Cardiac septum (tissue), 1 donor: ENCODE measurements at places on chromosomes 3 and 15.

DNA sequence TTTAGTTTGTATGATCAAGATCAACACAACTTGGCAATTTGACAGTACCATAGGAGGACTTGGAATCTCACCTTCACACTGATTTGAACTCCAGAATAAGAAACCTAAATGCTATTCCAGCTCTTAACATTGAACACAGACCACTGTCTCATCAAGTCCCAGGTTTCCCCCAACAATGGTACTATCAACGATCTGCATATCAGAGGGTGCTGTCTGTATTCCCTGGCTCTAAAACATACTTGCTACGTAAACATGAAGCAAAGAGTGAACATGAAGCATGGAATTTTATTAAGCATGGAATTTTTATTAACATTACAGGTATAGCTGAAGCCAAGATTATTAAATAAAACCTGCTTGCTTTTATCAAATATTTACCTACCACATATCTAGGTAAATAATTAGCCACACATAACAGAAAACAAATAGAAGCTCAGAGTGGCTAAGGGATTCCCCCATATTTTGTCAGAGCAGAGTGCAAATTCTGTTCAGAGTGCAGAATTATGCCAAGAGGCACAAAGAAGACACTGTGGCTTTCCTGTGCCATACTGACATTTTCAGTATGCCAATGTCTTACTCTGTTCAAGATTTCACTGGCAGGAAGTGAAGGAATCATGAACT, 22.2 kb upstream of the RIOX2 start:
- no peak for DNase-seq

- no peak for DNase-seq
These were observed 36.6 kb upstream of the CD47 start for GRCh38 chr3:108127301-108127988.

GRCh38 chr3:141051443-141052200, 475 bp downstream of the SPSB4 start:
- no peak for DNase-seq

DNA sequence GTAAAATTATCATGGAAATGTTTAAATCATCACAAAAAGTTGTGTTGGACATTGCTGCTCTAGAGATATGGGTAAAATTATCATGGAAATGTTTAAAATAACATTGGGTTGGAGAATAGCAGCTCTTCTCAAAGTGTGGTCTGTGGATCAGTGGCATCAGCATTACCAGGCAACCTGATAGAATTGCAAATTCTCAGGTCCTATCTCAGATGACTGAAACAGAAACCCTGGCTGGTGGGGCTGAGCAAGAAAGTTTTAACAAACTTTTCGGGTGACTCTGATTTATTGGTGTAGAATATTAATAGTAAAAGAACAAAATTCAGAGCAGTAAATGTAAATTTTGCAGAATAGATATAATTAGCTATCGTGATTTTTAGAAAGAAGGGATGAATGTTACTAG, 28.9 kb downstream of the NXPE3 start:
- no peak for DNase-seq

- DNase-seq, result no peak
These were observed 51.2 kb downstream of the IL20RB start for GRCh38 chr3:137008976-137009375.

DNA sequence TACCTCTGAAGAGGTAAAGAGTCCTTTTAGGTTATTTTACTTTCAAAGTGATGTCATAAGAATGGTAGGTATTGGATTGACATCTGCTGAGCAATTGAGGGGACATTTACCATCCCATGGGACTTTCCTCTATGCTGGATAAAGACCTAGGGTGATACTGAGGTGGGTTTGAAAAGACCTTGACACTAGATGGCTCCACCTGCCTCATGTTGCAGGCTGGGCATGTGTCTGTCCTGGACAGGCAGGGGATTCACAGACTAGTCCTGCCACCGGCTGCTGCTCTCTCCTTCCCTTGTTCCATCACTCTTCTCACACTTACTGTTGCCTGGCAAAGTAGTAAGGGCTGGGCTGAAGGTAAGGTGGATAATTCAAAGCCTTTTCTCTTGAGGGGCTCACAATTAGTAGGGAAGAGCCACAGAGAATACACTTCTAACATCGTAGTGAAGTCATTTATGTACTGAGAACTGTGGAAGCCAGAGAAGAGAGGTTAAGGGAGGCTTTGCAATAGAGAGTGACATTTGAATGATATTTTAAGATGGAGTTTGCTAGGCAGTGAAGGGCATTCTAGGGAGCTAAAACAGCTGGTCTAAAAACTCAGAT, 27.7 kb downstream of the TRAK1 start:
- no peak for DNase-seq

- no peak for DNase-seq
These were observed 70.6 kb upstream of the STT3B start for GRCh38 chr3:31462050-31462569.

GRCh38 chr15:85419161-85419560, 38.8 kb downstream of the AKAP13 start:
- no peak for DNase-seq

- DNase-seq, result no peak
These were observed 2.3 kb downstream of the SERP1 start for GRCh38 chr3:150544041-150544440.

DNA sequence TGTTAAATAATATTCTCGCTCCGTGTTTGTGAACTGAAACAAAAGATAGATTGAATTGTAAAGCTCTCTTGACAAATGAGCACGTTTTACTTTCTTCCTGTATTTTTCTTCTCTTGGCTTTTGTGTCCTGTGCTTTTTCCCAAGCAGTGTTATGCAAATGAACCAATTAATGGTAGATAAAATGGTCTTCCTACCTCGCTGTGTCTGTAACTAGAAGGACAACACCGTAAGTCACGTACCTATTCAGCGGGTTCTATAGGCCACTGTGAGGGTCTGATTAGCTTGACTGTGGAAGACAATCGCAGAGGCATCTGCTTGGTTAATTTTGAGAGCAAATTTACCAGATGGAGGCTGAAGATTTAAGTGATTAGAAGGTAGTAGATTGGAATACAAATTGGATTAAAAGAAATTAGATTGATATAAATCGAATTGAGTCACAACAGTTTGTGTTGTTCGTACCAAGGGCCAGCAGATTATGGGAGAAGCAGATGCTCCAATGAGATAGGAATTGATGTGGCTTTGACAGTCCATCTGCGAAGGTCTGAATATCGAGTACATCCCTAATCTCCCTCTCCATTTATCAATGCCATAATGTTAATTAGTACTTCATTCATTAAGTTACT, 40.2 kb downstream of the ROBO2 start:
- no peak for DNase-seq

DNA sequence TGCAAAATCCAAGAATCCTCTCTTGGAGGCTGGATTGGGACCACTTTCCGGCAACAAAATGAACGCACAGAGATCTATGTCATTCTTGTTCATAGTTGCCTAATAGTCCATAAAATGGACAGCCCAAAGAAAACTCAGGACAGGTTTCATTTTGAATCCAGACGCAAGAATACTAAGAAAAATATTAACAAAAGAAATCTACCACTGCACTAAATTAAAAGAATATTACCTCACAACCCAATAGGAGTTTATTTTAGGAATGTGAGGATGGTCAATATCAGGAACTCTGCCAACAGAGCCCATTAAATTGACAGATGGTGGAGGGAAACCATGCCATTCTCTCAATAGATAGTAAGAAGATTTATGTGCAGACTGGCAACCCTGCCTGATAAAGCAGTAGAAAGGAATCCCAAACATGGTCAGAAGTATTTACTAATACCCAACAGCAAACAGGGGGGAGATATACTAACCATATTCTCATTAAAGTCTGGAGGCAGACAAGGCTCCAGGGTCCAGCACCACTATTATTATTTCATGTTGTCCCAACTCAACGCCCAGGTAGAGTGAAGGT, 127.6 kb downstream of the SMAD6 start:
- no peak for DNase-seq

GRCh38 chr3:124764746-124765145, 34.5 kb downstream of the UMPS start:
- DNase-seq, result peak; percentile 57

DNA sequence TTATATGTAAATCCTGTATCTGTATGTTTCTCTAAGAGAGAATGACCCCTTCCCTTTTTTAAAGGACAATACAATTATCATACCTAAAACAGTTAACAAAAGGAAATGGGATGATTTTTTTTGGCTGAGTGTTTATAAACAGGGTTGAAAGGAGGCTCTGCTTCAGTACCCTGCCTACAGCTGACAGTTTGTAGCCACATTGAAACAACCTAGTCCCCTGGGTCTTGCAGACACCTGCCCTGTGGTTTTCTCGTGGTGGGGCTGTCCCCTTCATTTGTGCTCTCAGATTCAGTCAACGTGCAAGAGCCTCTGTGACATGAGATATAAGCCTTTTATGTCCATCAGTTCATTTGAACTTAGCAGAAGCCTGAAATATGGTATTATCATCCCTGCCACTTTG, 2.3 kb upstream of the HMCES start:
- DNase-seq, result no peak

DNA sequence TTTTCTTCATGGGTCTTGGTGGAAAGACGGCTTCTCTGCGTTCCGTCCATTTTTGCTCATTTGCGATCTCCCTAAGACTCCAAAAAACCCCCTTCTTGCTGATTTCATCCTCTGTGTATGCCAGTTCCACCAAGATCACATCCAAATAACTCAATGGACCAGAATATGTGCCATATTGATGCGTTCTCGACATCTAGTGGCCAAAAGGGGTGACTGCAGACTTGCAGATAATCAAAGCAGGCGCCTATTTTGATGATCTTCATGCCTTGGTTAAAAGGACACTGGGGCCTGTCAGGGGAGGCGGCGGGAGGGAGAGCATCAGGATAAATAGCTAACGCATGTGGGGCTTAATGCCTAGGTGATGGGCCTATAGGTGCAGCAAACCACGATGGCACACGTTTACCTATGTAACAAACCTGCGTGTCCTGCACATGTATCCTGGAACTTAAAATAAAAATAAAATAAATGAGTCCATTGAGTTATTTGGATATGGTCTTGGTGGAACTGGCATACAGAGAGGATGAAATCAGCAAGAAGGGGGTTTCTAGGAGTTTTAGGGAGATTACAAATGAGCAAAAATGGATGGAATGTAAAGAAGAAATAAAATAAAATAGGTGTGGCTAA, 104.2 kb upstream of the RAD18 start:
- DNase-seq, result no peak

DNA sequence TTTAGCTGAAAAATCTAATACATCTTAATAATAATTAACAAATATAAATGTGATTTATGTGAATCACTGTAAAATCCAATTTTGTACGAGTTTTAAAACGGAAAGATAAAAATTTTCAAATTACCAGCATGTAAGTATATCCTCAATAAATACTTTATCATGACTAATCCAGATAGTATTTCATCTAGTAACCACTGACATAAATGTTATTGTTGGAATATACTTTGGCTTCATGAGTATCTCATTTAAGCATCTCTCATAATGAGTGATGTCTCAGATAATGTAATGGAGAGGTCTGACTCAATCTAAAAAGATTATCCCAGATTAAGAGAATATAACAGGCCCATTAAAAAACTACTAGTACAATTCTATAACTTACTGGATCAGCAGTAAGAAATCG, 216.3 kb downstream of the STAG1 start:
- no peak for DNase-seq

GRCh38 chr3:102972350-102972749, 537.5 kb downstream of the ZPLD1 start:
- DNase-seq, result no peak

GRCh38 chr15:99409097-99409473, 156.7 kb upstream of the MEF2A start:
- no peak for DNase-seq

- no peak for DNase-seq
These were observed 16.2 kb upstream of the RPL24 start for GRCh38 chr3:101702726-101703125.

DNA sequence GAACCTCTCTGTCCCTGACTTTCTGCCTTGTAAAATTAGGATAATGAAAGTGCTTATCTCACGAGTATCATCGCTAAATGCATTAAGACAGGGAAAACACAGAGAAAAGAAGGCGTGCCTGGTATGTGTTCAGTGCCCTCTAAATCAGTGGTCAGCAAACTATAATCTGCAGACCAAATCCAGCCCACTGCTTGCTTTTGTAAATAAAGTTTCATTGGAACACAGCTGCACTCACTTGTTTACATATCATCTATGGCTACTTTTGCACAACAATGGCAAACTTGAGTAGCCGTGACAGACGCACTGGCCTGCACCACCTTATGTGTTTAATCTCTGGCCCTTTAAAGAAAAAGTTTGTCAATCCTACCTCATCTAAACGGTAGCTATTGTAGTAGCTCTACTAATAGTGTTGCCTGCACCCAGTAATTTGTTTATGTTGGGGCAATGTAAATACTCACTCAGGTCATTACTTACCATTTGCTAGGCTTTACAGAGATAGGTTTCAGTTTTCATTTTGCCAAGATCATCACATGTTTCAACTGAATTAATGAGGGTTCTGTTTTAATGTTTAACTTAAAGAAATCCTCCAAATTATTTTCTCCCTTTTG, 229.4 kb downstream of the FEZF2 start:
- DNase-seq, result no peak

DNA sequence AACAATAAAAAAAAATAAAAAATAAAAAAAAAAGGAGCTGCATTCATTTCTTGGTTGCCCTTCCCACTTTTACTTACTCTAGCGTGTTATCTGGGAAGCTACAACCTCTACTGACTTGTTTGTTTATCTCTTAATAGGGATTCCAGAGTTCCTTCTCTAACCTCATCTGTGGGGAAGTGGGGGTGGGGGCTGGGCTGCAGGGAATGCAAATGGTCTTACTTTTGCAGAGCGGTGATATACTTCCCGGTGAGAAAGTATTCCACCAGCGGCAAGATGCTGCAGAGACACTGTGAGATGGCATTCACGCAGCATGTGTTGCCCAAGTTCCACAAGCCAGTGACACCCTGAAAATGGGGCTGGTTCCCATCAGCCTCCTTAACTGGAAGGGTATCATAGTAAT, 2.1 kb downstream of the USP50 start:
- no peak for DNase-seq

GRCh38 chr3:127584734-127585133, 5.8 kb downstream of the TPRA1 start:
- no peak for DNase-seq

DNA sequence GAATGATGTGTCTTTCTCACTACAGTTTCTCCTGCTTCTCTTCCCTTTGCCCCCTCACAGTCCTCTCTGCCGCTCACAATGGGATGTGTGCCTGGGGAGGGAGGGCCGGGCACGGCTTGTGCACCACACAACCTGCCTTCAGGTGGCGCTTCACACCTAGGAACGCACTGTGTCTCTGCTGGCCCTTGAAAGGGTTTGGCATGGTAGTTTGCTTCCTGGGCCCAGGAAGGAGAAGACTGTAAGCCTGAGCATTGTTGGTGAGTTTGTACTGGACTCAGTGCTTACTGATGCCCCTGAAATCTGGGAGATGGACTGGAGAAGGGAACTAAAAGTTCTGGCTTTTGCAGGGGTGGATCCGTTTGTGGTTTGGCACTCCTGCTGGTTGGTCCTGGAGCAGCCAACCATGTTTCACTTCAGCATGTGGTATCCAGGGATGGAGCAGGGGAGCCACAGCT, 9.2 kb downstream of the ALPK3 start:
- DNase-seq, result no peak
